ENCODE measurements at places on chromosomes 4 and X.

DNA sequence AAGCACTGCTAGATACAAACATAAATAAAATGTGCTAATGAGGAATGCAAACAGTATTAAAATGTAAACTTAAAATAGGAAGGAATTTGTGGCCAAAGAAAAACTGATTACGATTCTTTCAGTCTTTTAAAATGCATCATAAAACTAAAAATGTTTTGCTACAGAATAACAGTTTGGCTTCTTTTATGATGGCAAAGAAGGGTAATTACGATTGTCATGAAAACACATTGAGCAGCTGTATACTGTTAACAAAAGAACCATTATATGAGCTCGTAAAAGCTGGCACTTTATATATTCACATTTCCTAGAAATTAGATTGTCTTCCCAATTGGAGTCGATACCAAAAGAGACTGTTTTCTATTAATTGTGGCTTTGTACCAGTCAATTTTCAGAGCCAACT lies 290.4 kb downstream of the NR3C2 start:
- no peak for DNase-seq

DNA sequence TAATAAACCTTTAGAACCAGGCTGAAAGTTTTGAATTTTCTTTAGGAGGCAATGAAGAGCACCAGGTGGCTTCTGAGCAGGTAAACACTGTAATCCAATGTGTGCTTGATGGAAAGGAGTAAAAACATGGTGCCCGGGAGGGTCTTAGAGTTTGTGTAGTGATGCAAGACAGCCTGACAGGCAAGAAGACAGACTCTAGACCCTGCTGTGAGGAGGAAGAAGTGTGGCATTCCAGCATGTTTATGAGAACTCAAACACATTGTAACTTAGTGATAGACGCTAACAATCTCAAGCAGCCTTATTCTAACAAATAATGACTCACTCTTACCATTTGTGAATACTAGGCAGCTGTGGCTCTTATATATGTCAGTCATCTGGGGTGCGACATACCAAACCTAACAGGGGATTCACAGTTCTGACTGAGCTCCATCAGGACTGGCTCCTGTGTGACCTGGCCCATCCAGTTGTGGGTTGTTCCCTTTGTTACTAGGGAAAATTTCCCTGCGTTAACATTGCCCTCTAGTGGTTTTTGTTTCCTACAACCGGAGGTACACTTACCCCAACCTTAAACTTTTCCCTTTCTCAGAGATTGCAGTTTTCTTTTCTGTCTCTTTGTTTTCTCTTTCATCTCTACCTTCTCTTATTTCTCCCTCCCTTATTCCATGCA lies 53.8 kb downstream of the VSIG4 start:
- peak; percentile 33 for DNase-seq

GRCh38 chr4:129014566-129015509 lies 78.5 kb downstream of the SCLT1 start:
- DNase-seq, result no peak

GRCh38 chr4:76055016-76055415 lies 19.1 kb upstream of the CXCL11 start:
- no peak for DNase-seq

- no peak for DNase-seq
Observed at GRCh38 chr4:183610033-183610432, 49.0 kb downstream of the RWDD4 start.

DNA sequence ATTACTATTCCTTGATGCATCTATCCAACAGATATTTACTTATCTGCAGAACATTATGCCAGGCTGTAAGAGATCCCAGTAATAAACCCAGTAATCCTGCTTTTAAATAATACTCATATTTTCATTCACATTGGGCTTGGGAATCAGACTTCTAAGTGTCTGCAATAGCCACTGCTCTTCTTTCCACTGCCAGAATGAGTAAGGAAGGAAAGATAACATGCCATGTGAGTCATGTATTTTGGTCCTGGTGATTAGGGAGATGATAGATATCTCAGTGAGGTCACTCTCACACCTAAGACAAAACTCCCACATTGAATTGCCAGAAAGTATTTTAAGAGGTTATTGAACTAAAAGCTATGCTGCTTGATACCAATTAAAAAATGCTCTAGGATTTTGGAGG lies 13.9 kb upstream of the HEPH start:
- no peak for DNase-seq

- DNase-seq, result no peak
Observed at GRCh38 chr4:169234137-169234855, 36.5 kb downstream of the SH3RF1 start.

DNA sequence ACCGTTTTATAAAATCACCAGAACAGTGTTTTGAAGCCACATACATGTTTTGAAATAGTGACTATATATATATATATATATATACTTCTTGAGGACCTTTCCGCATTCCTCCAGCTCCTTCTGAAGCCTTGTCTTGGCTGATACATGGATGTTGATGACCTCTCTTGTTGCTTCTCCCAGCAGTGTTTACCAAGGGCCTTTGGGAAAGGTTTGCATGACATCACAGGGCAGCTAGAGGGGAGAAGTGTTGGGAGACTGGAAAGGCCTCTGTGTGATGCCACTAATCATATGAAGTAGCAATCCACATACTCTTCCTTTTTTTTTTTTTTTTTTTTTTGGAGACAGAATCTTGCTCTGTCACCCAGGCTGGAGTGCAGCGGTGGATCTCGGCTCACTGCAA lies 22.5 kb downstream of the WDR44 start:
- no peak for DNase-seq

DNA sequence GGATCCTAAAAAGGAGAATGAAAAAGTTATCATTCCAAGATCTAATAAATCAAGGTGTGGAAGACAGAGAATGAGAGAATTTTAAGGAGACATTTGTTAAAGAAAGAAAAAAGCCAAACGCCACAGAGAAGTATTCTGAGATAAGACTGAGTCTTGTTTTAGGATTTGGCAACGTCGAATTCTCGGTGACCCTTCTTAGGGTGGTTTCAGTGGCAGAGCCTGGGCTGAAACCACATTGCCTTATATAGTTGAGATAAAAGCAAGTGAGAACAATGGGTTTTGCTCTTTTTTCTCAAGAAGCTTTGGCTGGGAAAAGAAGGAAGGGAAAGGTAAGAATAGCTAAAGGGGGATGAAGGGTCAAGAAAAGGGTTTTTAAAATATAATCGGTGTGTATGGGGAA lies 209.4 kb downstream of the VEGFC start:
- no peak for DNase-seq

GRCh38 chr4:2061186-2062131 lies 2.3 kb downstream of the NAT8L start:
- DNase-seq, result no peak

DNA sequence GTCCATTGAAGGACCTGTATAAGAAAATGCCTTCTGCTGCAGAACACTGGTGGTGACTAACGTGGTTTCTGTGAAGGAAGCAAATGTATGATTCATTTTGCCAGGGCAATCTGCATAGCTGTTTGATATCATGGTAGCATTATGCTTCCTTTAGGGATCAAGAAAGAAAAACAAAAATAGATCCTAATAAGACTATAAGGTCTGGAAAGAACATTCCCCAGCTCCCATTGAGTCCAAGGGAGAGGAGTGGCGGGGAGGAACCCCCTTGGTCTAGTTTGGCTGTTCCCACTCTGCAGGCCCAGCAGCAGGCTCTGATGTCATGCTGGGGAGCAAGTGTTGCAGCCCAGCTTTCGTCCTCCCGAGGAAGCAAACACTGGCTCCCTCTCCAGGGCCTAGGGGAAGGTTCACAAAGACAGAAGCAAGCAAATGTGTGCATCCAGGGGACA lies 154.5 kb upstream of the GALNT7 start:
- DNase-seq, result no peak

DNA sequence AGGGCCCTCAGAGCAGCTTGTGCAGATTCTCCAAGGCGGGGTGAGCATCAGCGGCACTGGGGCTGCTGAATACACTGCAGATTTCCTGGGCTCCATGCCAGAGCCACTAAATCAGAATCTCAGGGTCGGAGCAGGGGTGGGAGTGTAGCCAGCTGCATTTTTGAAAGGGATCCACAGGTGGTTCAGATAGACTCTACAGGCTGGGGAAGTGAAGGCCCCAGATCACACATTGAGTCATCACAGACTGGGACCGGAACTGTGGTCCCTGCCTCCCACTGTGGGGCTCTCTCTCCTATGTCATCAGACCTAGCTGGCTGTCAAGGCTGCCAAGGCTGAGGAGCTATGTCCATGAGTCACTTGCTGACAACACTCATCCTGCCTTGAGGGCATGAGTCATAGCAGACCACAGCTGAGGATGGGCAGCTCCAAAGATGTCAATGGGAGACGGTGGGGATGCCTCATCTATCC lies 162.3 kb upstream of the MAMLD1 start:
- DNase-seq, result peak; percentile 22

DNA sequence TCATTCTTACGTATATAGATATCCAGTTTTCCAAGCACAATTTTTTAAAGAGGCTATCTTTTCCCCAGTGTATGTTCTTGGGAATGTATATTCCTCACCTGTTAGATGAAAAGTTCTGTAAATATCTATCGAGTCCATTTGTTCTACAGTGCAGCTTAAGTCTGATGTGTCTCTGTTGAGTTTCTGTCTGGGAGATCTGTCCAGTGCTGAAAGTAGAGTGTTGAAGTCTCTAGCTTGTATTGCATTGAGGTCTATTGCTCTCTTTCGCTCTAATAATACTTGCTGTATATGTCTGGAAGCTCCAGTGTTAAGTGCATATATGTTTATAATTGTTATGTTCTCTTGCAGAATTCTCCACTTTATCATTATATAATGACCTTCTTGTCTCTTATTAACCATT lies 373.1 kb downstream of the PPARGC1A start:
- DNase-seq, result no peak

DNA sequence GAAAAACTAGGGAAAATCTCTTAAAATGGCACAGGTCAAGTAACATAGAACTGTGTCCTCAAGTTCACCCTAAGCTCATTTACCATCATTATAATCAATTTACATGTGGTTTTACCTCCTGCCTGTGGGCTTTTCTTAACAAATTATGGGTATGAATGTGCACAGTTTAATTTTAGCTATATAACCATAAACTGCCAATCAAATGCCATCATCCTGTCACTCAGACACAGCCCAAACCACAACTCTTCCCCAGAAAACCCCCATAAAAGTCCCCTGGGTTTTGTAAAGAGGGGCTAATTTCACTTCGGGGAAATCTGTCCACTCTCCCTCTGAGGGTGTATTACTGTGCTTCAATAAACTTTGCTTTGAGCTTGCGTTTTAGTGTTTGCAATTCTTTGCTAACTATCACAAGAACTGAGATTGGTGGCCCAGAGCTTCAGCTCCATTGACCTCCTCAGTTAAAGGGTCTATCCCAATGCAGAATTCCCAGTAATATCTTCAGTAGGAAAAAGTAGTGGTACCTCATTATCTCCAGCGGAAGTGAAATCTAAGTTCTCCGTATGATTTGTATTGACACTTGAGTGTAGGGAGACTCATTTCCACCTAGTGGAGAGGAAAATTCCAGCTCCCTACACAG lies 394.6 kb downstream of the SPOCK3 start:
- no peak for DNase-seq

DNA sequence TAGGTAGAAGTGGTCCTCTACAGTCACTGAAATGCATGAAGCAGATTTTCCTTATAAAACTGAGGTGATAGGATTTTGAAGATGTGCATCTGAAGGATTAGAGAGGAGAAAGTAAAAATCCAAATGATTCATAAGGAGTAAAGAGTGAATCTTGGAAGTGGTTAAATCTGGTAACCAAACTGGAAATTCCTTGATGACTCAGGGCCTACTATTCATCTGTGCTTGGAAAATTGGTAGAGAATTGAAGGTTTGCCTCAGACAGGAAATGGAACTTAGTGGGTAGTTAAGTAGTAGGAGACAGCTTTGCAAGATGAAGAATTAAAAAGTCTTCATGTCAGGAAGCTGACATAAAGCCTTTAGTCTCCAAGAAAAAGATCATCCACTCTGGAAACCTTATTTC lies 368.9 kb upstream of the CTSO start:
- no peak for DNase-seq

- no peak for DNase-seq
Observed at GRCh38 chrX:132266583-132267355, 47.5 kb upstream of the RAP2C start.

- no peak for DNase-seq
Observed at GRCh38 chrX:134963041-134963440, 27.8 kb upstream of the SMIM10 start.

DNA sequence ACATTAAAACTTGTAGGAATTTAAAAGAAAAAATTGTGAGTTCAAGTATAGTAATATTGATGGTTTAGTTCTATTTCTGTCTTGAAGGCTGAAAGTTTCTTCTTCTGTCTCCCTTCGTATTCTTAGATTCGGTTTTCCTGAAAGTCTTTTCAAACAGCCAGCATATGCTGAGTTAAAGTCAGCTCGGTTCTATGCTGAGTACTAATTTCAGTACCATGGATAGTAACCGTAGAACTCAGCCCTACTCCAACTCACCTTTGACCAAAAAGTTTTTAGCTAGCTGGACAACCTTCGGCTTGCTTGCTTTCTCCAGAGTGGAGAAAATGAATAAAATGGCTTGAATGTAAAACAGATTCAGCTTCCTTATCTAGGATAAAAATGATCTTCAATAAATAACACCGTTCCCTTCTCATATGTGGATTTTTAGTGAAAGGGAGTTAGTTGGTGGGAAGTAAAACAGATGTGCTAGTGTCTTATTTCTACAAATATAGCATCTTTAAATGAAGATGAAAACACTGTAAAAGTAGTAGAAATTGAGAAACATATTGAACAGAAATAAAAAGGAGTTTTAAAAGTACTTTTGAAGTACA lies 5.2 kb downstream of the POU4F2 start:
- DNase-seq, result no peak

GRCh38 chr4:184388106-184388505 lies 86.2 kb downstream of the IRF2 start:
- DNase-seq, result no peak

- DNase-seq, result no peak
Observed at GRCh38 chr4:184860018-184860779, 34.4 kb upstream of the ACSL1 start.

GRCh38 chr4:150005537-150005936 lies 72.7 kb upstream of the DCLK2 start:
- no peak for DNase-seq

DNA sequence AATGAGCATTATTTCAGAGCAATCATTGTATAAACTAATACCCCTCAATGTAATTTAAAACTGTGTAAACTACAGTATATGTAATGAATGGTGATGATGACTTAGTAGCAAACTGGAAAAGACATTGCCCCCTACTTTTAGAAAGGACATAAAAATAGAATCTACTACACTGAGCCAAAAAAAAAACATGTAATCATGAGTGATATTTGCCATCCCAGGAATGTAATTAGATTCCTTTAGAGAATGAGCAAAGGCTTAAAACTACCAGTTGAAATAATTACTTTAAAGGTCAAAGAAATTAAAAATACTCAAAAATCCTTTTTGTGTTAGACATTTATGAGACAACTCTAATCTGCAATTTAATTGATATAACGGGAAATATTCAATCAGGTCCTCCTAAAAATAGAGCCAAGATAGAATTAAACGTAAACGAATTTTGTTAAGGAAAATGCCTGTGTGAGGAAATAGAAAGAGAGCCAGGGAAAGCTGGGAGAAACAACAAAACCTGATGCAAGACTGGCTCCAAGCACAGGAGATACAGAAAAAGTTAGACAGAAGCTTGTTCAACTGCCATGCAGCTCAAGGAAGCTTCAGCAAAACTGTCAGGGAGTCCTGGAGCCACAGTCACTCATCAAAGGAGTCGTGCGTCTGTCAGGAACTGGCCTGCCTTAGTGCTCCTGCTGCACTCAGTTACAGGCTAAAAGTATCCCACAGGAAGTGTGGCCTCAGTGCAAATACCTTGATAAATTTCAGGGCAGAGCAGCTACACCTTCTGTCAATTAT lies 655.7 kb upstream of the INTU start:
- no peak for DNase-seq

All from activated T-helper 9 cell treated with anti-CD3 and anti-CD28 coated beads, Interleukin-2, amount 50 U/mL, for 16 hours (primary cell).